WTC11 (cell line): ENCODE measurements at places on chromosomes 4 and X. TPM values are rescaled to one million over a fixed set of nuclear protein-coding genes. Genes with fewer than 3 reads are reported as not detected.

DNA sequence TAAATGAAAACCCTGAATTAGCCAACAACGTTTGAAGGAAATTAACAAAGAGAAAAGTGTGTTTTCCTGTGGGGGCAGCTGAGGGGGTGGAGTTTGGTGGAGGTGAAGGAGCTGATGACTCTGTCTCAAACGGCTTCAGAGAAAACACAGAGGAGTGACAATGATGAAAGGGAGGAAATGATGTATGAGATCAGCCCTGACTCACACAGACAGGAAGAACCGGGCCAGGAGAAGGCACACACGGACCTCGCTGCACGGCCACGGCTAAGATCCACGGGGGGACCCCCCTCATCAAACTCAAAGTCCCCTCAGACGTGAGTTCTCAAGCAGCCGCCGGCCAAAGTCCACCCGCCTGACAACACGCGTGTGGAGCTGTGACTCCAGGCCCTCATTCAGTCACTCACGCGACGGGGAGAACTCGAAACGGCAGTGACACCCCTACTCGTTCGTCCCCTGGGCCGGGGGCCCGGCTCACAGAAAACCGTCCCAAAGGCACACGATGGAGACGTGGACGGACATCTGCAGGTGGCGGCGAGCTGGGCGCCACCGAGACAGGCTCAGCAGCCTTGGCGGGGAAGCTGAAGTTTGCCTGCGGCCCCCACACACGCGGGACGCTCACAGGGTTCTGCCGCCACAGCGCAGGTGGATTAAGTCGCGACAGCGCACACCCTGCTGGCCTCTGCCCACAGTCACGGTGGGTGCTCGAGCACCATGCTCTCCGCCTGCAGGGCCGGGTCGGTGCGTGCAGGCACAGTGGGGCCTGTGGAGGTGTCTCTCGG lies 28.8 kb downstream of the PPP2R3B start:
- no peak overlapping the region for H3K4me3 ChIP-seq
- H3K36me3 ChIP-seq = peaks cover 44% of the 10 kb centered on the region
- peak overlapping the region; percentile 15; the same call in 1 of the 2 replicates for H3K27ac ChIP-seq
- H3K27me3 ChIP-seq = no peaks in the 10 kb centered on the region

DNA sequence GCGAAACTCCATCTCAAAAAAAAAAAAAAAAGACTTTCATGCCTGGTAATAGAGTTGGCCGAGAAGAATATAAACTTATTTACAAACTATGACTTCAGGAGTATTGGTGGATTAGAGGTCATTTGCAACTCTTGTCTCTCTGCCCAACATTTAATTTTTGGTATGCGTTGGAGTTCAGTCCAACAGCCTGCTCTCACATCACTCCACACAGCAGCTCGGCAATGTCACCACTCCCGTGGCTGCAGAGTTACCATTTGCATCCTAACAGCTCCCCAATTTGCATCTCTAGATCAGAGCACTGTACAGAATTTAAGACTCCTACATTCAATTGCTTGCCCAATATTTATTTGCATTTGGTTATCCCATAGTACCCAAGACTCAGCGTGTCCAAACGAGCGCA lies 40.9 kb upstream of the AP1AR start:
- H3K4me1 ChIP-seq = no peaks in the 10 kb centered on the region
- H3K27me3 ChIP-seq = no peaks in the 10 kb centered on the region
- no peak for DNase-seq
- H3K4me3 ChIP-seq = no peak overlapping the region

GRCh38 chrX:10714531-10714930 lies 94.1 kb upstream of the MID1 start:
- H3K27ac ChIP-seq = no peak overlapping the region
- no peak for DNase-seq
- H3K4me1 ChIP-seq = peaks cover 21% of the 10 kb centered on the region
- H3K36me3 ChIP-seq = peaks cover 19% of the 10 kb centered on the region

The BEX5 gene
- total RNA-seq = 7.4 to 11.0 TPM (median 8.9 TPM) in 3 replicates

DNA sequence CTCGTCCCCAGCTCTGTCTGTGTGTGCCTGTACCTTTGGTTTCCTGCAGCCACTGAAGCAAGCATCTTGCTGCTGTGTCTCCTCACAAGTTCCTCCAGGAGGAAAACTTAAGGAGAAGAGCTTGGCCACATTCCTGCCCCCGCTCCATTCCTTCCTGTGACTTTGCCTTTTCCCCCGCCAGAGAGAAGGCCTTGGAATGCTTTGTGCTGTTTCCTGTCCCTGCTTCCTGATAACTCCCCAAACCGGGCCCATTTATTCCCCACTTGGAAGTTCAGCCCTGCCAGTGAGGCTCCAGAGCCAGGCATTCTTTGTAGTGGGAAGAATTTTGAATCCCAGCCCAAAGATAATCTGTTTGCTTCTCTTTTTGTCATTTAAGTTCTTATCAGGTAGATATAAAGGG lies 33.1 kb downstream of the SMIM10L2A start:
- H3K36me3 ChIP-seq = peaks cover 9% of the 10 kb centered on the region; the same call in 1 of the 2 replicates
- DNase-seq = no peak
- H3K4me3 ChIP-seq = no peak overlapping the region
- peaks cover 22% of the 10 kb centered on the region for H3K4me1 ChIP-seq
- H3K27ac ChIP-seq = no peak overlapping the region

DNA sequence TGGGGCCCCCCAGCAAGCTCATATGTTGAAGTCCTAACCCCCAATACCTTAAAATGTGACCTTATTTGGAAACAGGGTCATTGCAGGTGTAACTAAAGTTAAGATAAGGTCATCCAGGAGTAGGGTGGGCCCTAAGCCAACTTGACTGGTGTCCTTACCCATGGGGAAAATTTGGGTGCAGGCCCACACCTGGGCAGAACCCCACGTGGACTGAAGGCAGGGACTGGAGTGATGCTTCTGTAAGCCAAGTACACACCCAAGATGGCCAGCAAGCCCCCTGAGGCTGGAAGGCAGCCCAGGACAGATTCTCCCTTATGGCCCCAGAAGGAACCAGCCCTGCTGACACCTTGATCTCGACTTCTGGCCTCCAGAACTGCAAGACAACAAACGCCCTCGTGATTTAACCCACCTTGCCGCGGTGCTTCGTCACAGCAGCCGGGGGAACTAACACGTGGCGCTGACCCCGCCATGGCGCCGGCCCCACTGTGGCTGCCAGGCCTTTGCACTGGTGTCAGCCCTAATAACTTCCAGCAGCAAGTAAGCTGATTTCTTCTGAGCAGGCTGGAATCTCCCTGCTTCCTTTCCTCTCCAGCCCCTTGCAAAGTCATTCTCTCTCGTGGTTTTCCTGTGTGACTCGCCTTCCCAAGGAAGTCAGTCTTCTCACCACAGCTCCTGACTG lies 23.2 kb upstream of the MXD4 start:
- H3K27me3 ChIP-seq = no peaks in the 10 kb centered on the region; the same call in 1 of the 2 replicates
- no peak overlapping the region; the same call in 1 of the 2 replicates for H3K27ac ChIP-seq
- DNase-seq = no peak
- no peaks in the 10 kb centered on the region; the same call in 1 of the 2 replicates for H3K4me1 ChIP-seq
- H3K4me3 ChIP-seq = no peak overlapping the region

The RASL11B gene
- 58.5 to 71.9 TPM (median 69.9 TPM) in 3 replicates for total RNA-seq

DNA sequence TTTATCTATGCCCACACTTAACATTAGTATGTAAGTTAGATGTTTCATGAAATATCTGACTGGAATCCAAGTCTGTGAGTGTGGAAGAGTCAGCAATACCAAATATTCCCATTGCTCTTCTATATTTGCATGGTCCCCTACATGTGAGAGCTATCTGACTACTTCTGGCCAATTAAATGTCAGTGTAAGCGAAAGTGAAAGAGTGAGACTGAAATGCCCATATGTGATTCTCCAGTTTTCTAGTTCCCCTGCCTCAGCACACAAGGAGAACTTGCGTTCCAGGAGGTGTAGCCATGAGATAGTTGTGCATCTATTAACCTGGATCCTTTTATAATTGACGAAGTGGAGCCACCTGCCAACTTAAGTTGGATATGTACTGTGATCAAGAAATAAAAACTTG lies 50.1 kb upstream of the GLRB start:
- DNase-seq = no peak
- H3K27me3 ChIP-seq = no peaks in the 10 kb centered on the region
- H3K36me3 ChIP-seq = no peaks in the 10 kb centered on the region
- H3K4me3 ChIP-seq = no peak overlapping the region
- no peak overlapping the region for H3K27ac ChIP-seq

GRCh38 chrX:140433582-140433981 lies 71.3 kb downstream of the SOX3 start:
- peaks cover 39% of the 10 kb centered on the region for H3K27me3 ChIP-seq
- no peak overlapping the region for H3K4me3 ChIP-seq
- no peak overlapping the region for H3K27ac ChIP-seq
- DNase-seq = no peak
- H3K36me3 ChIP-seq = no peaks in the 10 kb centered on the region

DNA sequence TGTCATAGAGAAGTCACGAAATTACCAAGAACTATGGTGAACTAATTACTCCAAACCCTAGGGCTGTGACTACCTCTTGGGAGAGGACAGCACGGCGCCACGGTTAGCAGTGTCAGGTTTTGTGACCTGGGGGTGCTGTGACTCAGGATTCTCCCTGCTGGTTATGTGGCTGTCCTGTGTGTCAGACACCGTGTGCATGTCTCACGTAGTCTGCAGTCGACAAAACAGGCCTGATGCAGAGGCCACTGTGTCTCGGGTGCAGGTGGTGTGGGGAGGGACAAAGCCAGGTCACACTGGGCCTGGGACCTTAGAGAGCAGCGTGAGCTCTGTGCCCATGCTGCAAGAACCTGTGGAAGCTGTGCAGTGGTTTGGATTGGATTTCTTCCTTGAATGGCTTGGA lies 34.1 kb downstream of the TNIP2 start:
- no peak overlapping the region for H3K4me3 ChIP-seq
- no peaks in the 10 kb centered on the region for H3K27me3 ChIP-seq

The DCAF12L1 gene
- 1.2 to 1.9 TPM (median 1.6 TPM) in 3 replicates for total RNA-seq

DNA sequence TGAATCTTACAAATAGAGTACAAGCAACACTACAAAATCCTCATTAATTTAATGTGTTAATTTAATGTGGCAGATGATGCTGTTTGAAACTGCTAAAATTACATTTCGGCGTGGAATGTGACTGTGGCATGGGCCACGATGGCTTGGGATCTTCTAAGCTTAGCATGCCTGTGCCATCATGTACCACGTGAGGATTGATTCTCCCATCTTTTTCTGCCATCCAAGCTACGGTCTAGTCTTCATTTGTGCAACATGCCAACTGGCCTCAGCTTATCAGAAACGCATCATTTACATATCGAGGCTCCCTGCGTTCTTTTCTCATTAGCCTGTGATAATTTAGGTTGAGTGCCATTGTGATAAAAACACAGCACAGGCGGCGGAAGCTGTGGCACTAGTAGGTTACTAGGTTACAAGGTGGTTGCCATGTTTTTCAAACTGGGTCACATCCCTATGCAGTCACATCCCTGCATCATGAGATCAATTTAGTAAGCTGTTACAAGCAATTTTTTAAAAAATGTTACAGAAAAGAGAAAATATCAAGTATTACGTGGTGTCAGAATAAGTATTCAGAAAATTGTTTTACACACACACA lies 189.9 kb upstream of the RBPJ start:
- H3K27me3 ChIP-seq = no peaks in the 10 kb centered on the region; the same call in 1 of the 2 replicates
- H3K4me3 ChIP-seq = no peak overlapping the region
- no peaks in the 10 kb centered on the region for H3K36me3 ChIP-seq
- no peak overlapping the region for H3K27ac ChIP-seq
- DNase-seq = no peak

- peaks cover 31% of the 10 kb centered on the region for H3K4me1 ChIP-seq
- no peaks in the 10 kb centered on the region for H3K27me3 ChIP-seq
- no peak overlapping the region for H3K4me3 ChIP-seq
- H3K36me3 ChIP-seq = no peaks in the 10 kb centered on the region
- H3K27ac ChIP-seq = no peak overlapping the region
Observed at GRCh38 chr4:110132816-110133719, 65.3 kb downstream of the ELOVL6 start.

GRCh38 chrX:103423955-103424638 lies 47.8 kb downstream of the BEX3 start:
- peaks cover 16% of the 10 kb centered on the region for H3K27me3 ChIP-seq
- peak; percentile 26 for DNase-seq
- H3K4me1 ChIP-seq = peaks cover 32% of the 10 kb centered on the region
- peaks cover 3% of the 10 kb centered on the region; the same call in 1 of the 2 replicates for H3K36me3 ChIP-seq
- H3K27ac ChIP-seq = peak overlapping the region; percentile 49; the same call in 1 of the 2 replicates

- 0 out of 2 replicates have a peak overlapping the region, but pooled peaks have one; percentile 52 for H3K27ac ChIP-seq
- no peak overlapping the region for H3K4me3 ChIP-seq
- H3K36me3 ChIP-seq = no peaks in the 10 kb centered on the region
- H3K27me3 ChIP-seq = no peaks in the 10 kb centered on the region
- peaks cover 26% of the 10 kb centered on the region for H3K4me1 ChIP-seq
Observed at GRCh38 chr4:127503111-127503510, 129.6 kb upstream of the INTU start.

GRCh38 chr4:88758264-88758663 lies 60.6 kb upstream of the NAP1L5 start:
- peak overlapping the region; percentile 61 for H3K27ac ChIP-seq
- no peak overlapping the region for H3K4me3 ChIP-seq
- H3K36me3 ChIP-seq = 0 out of 2 replicates have a peak, but pooled peaks cover 5% of the 10 kb centered on the region
- H3K4me1 ChIP-seq = peaks cover 32% of the 10 kb centered on the region
- no peaks in the 10 kb centered on the region for H3K27me3 ChIP-seq

DNA sequence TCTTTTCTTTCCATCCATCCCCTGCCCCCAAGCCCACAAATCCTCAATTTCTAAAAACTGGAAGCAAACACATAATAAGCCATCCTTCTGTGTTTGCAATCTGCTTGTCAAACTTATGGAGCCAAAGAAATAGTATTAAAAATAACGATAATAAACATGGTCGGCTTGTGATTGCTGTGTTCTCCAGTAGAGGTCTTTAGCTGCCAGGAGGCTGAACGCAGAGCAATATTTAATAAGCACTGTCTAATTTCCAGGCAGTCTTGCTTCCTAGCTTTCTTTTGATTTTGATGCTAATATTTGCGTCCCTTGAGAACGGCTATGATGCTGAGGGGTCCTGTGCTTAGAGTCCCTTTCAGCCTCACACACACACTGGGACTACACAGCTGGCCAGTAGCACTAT lies 3.2 kb upstream of the HELT start:
- peak overlapping the region; percentile 81; the same call in 1 of the 2 replicates for H3K4me3 ChIP-seq
- H3K36me3 ChIP-seq = no peaks in the 10 kb centered on the region
- no peak for DNase-seq
- no peak overlapping the region for H3K27ac ChIP-seq

GRCh38 chr4:75037252-75037651 lies 104.3 kb downstream of the PARM1 start:
- peaks cover 6% of the 10 kb centered on the region for H3K4me1 ChIP-seq
- H3K27me3 ChIP-seq = no peaks in the 10 kb centered on the region
- H3K36me3 ChIP-seq = no peaks in the 10 kb centered on the region
- no peak for DNase-seq
- no peak overlapping the region for H3K27ac ChIP-seq

The SAGE1 gene
- not detected in 3 replicates for total RNA-seq

GRCh38 chr4:140944199-140944515 lies 188.0 kb upstream of the TBC1D9 start:
- no peaks in the 10 kb centered on the region for H3K4me1 ChIP-seq

DNA sequence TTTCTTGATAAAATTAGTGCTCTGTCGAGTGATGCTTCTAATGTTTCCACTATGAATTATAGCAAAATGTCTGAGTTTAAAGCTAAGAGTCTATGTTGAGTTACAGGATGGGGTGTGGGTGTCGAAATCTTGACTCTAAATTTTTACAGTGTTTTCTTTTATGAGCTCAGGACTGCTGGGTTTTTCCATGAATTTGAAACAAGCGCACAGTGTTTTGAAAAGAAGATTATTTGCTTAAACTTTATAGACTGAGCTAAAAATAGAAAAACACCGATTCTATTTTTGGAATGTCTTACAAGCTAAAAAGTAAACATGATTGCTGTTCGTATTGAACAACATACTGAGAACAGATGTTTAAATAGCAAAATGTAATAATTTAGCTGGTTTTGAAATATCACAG lies 7.5 kb downstream of the PTTG2 start:
- DNase-seq = no peak
- no peak overlapping the region for H3K4me3 ChIP-seq
- H3K36me3 ChIP-seq = peaks cover 3% of the 10 kb centered on the region; the same call in 1 of the 2 replicates
- H3K4me1 ChIP-seq = peaks cover 7% of the 10 kb centered on the region; the same call in 1 of the 2 replicates
- H3K27me3 ChIP-seq = no peaks in the 10 kb centered on the region

The DNAAF6 gene
- total RNA-seq = not detected in 3 replicates

The VCX gene
- 0.68 to 1.3 TPM (median 1.1 TPM) in 3 replicates for total RNA-seq
